Adrenal gland (tissue), 19 donors: ENCODE measurements at places on chromosomes 1 and 21. TPM values are rescaled to one million over a fixed set of nuclear protein-coding genes. Genes with fewer than 3 reads are reported as not detected.

DNA sequence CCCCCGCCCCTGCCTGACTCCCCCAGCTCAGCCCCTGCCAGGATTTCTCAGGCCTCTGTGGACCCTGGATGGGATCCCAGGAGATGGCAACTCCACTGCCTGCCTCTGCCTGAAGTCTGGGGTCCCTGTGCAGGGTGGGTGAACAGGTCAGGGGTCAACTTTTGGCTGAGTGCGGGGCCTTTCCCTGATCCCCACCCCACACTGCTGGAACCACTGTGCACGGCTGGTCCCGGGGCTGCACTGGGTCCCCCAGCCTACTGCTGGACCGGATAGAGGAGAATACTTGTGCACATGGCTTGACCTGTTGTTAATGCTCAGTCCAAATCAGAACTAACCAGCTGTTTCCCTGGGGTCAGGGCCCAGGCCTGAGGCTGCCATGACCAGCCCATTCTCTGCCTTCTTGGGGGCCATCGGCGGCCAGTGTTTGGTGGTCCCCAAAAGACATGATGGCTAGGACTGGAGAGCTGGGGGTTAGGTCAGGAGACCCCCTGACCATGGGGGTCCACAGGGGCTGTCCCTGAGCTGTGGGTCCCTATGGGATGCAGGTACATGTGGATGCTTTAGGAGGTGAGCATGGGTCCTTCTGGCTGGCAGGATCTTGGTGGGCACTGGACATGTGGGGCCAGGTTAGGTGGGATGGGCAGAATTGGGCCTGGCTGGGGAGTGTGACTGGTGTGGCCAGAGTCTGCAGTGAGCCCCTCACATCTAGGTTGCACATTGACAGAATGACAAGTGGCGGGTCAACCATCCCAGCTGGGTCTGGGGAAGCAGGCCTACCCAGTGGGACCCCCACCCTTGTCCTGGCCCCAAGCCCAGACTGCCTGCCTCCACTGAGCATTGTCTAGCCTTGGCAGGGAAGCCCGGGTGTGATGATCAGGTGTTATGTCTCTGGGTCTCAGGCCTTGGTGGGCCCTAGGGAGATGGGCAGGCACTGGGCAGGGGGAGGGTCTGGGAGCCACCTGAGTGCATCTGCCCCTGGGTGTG lies 19.0 kb upstream of the ZNF678 start:
- no peaks in the 10 kb centered on the region for H3K36me3 ChIP-seq
- peaks cover 5% of the 10 kb centered on the region for H3K4me1 ChIP-seq
- no peaks in the 10 kb centered on the region for H3K27me3 ChIP-seq
- no peak overlapping the region for H3K27ac ChIP-seq

The FYB2 gene
- not detected for total RNA-seq

DNA sequence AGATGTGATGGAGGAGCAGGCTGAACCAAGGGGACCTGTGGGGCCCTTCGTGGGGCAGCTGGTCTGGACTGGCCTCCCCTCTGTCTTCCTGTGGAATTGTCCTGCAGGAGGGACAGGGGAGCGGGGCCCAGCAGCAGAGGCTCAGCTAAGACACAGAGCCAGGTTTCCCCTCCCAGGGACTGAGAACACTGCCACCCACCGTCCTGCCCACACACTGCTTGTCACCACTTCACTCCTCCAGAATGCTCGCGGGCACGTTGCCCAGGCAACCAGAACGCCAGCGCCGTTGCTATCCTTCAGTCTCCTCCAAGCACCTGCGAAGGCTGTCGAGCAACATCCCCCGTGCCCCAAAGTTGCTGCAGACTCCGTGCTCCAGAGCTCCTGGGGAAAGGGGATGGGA lies 46.4 kb downstream of the AJAP1 start:
- no peaks in the 10 kb centered on the region for H3K27me3 ChIP-seq
- no peaks in the 10 kb centered on the region for H3K36me3 ChIP-seq
- H3K27ac ChIP-seq, result no peak overlapping the region
- H3K4me3 ChIP-seq, result no peak overlapping the region
- H3K4me1 ChIP-seq, result no peaks in the 10 kb centered on the region

DNA sequence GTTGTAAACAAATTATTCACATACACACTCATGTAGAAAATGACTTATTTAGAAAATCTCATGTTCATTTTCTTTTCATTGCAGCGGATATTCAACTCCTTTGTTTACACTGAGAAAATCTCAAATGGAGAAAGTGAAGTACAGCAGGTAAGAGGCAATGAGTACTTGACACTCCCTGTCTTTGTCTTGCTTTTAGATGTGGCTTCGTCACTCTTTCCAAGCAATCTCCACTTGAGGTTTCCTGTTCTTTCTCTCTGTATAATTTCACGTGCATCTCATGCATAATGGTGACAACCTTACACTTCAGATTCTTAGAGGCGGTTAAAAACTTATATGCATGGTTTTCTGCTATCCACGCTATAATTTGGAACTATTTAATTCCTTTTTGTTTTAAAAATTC lies 80.6 kb downstream of the CACHD1 start:
- no peak overlapping the region for H3K27ac ChIP-seq
- no peaks in the 10 kb centered on the region for H3K36me3 ChIP-seq
- no peak overlapping the region for H3K4me3 ChIP-seq
- H3K4me1 ChIP-seq, result peaks cover 24% of the 10 kb centered on the region
- no peaks in the 10 kb centered on the region for H3K27me3 ChIP-seq

GRCh38 chr1:8985915-8986813 lies 40.1 kb downstream of the SLC2A7 start:
- H3K36me3 ChIP-seq, result no peaks in the 10 kb centered on the region
- H3K27ac ChIP-seq, result no peak overlapping the region
- H3K27me3 ChIP-seq, result no peaks in the 10 kb centered on the region
- H3K4me3 ChIP-seq, result no peak overlapping the region

DNA sequence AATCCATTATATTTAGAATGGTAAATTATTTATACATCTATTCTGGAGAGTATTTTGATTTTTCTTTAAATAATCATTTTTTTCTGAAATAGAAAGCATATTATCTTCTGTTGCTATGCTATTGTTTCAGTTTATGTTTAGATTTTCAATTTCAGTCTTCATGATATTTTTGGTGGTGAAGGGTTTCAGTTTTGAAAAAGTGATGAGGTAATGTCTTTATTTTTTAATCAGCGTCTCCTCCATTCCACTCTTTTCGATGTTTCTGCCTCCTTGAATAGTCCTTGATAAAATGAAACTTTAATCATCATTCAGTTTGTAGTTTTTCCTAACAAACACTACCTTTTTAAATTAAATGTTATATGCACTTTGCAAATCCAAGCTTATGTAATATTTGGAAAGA lies 428.6 kb downstream of the PTPRC start:
- no peak for DNase-seq
- H3K4me1 ChIP-seq, result no peaks in the 10 kb centered on the region
- H3K4me3 ChIP-seq, result no peak overlapping the region
- no peak overlapping the region for H3K27ac ChIP-seq
- H3K36me3 ChIP-seq, result no peaks in the 10 kb centered on the region

The EVA1B gene
- 120 TPM for total RNA-seq

The DCDC2B gene
- total RNA-seq, result not detected
